ENCODE measurements at places on chromosomes 3 and 15. TPM values are rescaled to one million over a fixed set of nuclear protein-coding genes. Genes with fewer than 3 reads are reported as not detected.

TM6SF1 gene
- not detected for total RNA-seq

CAMP gene
- total RNA-seq, result not detected

ST8SIA2 gene
- not detected for total RNA-seq

ZNF197 gene
- 9.6 TPM for total RNA-seq

ADGRG7 gene
- not detected for total RNA-seq

SATB1 gene
- 15.6 TPM for total RNA-seq

RASL12 gene
- not detected for total RNA-seq

CRYBG3 gene
- 12.2 TPM for total RNA-seq

ZNF620 gene
- 2.5 TPM for total RNA-seq

CERS3 gene
- not detected for total RNA-seq

ANXA2 gene
- total RNA-seq, result 2,202 TPM

NEK10 gene
- 1.7 TPM for total RNA-seq

UROC1 gene
- not detected for total RNA-seq

ZNF80 gene
- not detected for total RNA-seq

NPAP1 gene
- not detected for total RNA-seq

SOX14 gene
- not detected for total RNA-seq

EFCAB12 gene
- total RNA-seq, result 0.12 TPM

OIP5 gene
- 26.6 TPM for total RNA-seq

DUOXA1 gene
- 1.3 TPM for total RNA-seq

ANKRD34C gene
- not detected for total RNA-seq

SLC27A2 gene
- total RNA-seq, result 8.1 TPM

CHRNA7 gene
- 1.0 TPM for total RNA-seq

Measured in PC-3 (cell line).